ENCODE measurements at places on chromosomes 12 and 14.

DNA sequence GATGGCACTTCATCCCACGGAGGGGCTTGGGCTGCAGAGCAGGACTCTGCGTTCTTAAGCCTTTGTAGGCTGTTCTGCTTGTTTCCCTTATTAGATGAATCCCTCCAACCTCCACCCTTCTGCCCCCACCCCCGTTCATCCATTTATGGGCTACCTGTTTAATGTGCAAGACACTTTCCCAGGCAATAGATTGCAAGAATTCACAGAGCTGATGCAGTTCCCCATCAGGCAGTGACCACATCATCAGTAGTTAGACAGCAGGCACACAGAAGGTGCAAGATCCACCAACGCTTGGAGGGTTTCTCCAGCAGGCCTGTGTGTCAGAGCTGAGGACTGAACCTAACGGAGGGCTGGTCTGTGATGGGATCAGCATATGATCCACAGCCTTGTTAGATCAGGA lies 1.2 kb upstream of the C1R start:
- DNase-seq: no peak

- DNase-seq: no peak
Observed at GRCh38 chr12:85279449-85280164, 413 bp upstream of the ALX1 start.

DNA sequence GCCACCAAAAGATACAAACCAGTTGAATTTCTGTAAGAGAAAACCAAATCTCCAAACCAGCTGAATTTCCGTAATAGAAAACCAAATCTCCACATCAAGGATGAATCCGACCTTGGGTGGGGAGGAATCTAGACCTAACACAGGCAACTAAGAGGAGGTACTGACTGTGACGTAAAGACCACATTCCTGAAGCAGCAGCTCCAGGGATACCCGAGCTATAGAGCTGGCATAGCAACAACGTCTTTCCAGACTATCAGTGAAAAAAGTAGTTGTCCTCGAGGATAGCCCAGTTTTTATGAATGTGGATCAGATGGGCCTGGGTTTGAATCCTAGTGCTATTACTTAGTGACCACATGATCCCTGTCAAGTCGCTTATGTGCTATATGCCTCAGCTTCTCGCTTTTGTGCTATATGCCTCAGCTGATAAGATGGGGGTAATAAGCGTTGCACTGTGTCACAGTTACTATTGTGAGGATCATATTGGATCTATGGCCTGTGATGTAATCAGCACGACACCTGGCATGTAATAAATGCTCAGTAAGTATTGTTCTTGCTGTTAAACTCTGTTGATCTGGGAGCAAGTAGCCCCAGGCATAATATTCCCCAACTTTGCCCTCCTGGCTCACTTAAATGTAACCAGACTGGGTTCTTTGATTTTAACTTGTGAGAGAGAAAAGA lies 113.8 kb downstream of the EGLN3 start:
- no peak for DNase-seq

- no peak for DNase-seq
Observed at GRCh38 chr12:108750526-108750925, 19.2 kb upstream of the CORO1C start.

DNA sequence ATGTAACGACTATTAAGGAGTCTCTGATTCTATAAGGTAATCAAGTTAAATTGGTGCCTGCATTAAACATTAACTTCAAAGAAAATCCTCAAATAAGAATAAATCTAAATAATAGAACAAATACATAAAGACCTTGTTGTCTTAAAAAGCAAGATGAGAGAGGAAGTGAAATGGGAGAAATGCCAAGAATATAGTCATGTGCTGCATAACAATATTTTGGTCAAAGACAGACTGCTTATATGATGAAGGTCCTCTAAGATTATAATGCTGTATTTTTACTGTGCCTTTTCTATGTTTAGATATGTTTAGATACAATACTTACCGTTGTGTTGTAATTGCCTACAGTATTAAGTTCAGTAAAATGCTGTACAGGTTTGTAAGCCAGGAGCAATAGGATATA lies 213.6 kb downstream of the C12orf42 start:
- no peak for DNase-seq

DNA sequence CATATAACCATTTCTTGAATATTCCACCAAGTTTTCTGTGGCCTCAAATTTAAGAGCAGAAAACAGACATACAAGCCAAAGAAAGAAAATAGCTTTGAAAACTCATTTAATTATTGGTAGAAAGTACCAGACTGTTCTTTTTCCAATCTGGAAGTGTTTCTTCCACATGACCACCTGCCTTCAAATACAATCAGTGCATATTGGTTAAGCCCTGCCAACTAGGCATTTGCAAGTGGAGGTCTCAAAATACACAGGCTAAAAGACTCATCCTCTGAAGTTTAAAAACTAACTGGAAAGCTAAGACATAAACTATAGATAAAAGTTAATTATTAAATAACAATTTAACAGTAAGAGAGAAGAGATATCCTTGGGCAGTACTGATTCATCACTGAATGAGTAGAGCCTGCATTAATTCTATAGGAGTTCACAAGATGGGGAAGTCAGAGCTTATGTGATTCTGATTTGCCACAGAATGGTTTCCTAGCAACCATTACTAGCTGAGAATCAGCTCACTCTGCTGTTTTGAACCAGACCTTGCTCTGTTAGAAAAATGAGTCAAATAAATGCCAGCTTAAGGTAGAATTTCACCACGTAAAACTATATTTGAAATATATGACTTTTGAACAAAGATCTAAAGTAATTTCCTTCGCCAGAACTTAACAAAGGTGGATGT lies 433.8 kb downstream of the FUT8 start:
- DNase-seq: no peak

DNA sequence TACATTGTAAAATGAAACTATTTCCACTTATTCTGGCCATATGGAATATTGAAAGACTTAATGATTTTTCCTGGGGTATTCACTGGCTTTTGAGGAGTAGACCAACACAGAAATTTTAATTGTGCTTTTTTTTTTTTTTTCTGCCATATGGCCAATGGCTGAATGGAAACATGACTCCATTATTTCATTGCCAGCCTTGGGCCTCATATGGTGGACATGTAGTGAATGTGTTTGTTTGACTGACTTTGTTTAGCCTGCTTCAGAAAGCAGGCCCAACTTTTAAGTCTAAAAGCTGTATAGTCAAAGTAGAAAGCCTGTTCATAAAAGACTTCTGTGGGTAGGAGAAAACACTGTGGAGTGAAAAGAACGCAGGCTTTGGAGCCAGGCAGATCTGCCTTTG lies 2.4 kb downstream of the GNG2 start:
- no peak for DNase-seq

DNA sequence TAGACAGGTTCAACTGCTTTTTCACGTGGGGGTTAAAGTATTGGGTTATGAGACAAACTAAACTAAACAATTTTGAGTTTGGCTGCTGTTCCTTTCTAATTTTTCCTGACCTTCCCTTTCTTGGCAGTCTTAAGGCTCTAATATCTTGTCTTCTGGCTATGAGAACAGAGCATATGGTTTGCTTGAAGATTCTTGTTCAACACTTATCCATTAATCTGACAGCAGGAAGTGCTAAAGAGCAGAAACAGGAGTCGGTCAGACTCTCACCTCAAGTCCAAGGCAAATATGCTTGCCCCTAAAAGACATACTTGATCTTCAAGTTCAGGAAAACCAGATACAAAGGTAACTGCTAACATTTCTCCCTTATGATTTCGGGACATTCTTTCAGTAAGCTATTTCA lies 52.6 kb upstream of the KCNJ8 start:
- no peak for DNase-seq

DNA sequence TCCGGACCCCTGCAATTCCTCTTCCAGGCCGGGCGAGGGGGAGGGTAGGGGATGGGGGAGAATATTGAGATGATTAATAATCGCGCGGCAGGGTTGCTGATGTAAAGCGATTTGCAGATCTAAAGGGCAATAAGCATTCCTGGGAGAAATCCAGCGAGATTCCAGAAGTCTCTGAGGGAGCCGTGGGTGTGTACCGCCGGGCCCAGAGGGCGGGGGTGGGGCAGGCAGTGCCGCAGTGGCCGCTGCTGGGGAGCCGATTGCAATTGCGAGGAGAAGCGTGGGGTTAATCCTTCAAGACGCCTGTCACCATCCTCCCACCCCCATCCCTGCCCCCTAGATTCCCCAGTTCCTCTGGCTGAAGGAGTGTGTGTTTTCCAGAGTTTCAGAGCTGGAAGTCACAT lies 16.4 kb downstream of the FOS start:
- no peak for DNase-seq

- no peak for DNase-seq
Observed at GRCh38 chr12:53807322-53807860, 55.6 kb upstream of the CISTR start.

GRCh38 chr14:105013150-105013785 lies 7.6 kb downstream of the CDCA4 start:
- no peak for DNase-seq

All from stimulated activated CD4-positive, alpha-beta T cell treated with anti-CD3 and anti-CD28 coated beads, TNF-alpha, amount 100 ng/mL, for 4 hours (primary cell).